Neuronal stem cell (in vitro differentiated cells): ENCODE measurements at places on chromosomes 7 and 10.

DNA sequence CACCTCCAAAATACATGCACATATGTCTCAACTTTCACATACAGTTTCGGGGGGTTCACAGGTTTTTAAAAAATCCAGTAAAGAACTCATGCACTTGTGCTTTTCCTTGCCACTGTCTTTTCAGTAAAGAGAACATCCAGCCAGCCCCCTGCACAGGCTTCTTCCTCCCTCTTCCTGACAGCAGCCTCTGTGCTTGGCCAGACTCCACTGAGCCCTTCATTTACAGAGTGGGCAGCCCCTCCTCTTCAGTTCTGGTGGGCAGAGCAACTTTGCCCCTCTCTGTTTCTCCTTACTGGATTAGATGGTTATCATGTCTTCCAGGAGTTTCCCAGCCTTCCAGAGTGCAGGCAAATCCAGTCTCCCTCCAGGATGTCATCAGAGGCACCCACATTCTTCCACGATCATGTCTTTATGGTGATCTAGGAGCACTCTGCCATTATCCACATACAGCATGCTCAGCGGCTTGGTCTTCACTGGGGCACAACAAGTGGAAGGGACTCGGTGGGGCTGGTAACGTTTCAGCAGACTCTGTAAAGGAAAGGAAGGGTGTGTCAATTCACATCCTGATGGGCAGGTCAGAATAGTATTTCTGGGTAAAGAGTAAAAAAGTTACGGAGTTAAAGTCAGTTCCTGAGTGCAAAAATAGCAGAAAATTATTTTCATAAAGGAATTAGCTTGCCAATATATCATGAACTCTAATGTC lies 8.8 kb downstream of the NODAL start:
- no peak for DNase-seq

DNA sequence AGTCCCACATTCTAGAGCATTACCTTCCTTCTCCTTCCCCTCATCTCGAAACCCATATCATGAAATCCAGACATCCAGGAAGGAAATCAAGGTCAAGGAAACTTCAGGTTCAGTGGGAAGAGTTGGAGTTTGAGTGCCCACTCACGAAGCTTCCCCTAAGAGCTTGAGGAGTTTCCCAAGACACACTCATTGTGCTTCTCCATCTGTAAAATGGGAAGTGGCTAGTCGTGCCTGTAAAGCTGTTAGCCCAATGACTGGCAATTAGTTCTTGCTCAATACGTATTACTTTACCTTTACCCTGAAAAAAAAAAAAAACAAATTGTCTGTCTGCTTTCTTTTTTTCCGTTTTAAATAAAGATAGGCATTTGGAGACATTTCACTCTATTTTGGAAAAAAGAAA lies 42.3 kb downstream of the GPAM start:
- DNase-seq: no peak

DNA sequence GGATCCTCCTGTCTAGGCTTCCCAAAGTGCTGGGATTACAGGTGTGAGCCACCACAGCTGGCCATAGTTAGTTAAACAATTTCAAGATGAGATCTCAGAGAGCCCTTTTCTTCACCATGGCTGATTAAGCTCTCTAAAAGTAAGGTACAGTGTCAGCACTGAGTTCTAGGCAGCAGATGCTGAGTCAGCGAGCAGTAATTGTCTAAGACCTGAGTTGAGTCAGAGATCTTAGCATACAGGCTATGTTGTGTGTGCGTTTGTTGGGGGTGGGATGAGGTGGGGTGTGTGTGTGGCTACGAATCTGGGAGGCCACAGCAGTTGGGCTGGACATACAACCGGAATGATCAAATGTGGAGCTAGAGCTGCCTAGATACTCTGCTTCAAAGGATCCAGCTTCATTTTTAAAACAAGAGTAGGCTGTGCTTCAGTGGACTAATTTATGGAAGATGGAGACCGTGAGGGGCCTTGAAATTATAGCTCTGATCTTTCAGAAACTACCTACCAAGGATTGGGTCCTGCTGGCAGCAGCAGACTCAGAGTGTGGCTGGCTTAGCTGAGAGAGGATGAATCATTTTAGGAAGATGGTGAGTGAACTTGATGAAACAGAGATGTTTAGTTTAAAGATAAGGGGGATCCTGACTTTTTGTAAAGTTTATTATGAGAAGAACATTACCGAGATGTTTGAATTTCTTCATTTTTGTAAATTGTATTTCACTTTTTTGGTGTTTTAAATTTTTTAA lies 17.5 kb upstream of the MTPN start:
- no peak for DNase-seq

GRCh38 chr10:122147663-122148062 lies 123.4 kb upstream of the BTBD16 start:
- no peak for DNase-seq

DNA sequence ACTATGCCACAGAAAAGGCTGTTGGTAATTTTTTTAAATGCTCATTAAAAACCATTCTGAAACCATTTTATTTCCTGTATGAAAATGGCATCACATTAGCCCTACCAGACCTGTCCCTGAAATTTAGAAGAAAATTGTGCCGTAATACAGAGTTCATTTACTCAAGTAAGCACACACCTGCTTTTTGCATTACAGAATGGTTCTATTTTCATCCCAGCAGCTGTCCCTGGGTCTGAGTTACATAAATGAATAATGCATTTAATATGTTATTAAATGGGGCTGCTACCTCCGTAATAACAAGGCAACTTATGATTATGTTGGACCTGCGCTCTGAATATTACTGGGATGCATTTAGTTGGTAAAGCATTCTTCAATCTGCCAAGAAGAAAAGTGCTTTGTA lies 508.9 kb downstream of the SORCS1 start:
- DNase-seq: no peak

- DNase-seq: peak; percentile 3
Observed at GRCh38 chr10:125343118-125343925, 183.0 kb upstream of the CTBP2 start.

GRCh38 chr7:157271991-157272324 lies 64.8 kb upstream of the DNAJB6 start:
- no peak for DNase-seq
